ENCODE measurements at places on chromosomes 4 and X. TPM values are rescaled to one million over a fixed set of nuclear protein-coding genes. Genes with fewer than 3 reads are reported as not detected.

Gene DRD5
- not detected for total RNA-seq

Gene GPR34
- total RNA-seq, result not detected

- no peak overlapping the region for H3K4me3 ChIP-seq
- no peaks in the 10 kb centered on the region for H3K4me1 ChIP-seq
- H3K36me3 ChIP-seq, result no peaks in the 10 kb centered on the region
- no peaks in the 10 kb centered on the region for H3K27me3 ChIP-seq
- DNase-seq, result no peak
Observed at GRCh38 chrX:42490111-42490510, 287.9 kb downstream of the PPP1R2C start.

Gene PRRG1
- total RNA-seq, result 6.7 TPM

Gene BMX
- total RNA-seq, result not detected

- peaks cover 8% of the 10 kb centered on the region for H3K4me1 ChIP-seq
- no peak for DNase-seq
- peaks cover 2% of the 10 kb centered on the region for H3K36me3 ChIP-seq
- no peaks in the 10 kb centered on the region for H3K27me3 ChIP-seq
- H3K27ac ChIP-seq, result no peak overlapping the region
Observed at GRCh38 chr4:2292646-2293108, 30.8 kb upstream of the MXD4 start.

GRCh38 chr4:10750714-10751113 lies 66.1 kb upstream of the CLNK start:
- H3K36me3 ChIP-seq, result peaks cover 57% of the 10 kb centered on the region
- H3K27me3 ChIP-seq, result no peaks in the 10 kb centered on the region
- no peak overlapping the region for H3K4me3 ChIP-seq
- DNase-seq, result no peak
- no peak overlapping the region for H3K27ac ChIP-seq

DNA sequence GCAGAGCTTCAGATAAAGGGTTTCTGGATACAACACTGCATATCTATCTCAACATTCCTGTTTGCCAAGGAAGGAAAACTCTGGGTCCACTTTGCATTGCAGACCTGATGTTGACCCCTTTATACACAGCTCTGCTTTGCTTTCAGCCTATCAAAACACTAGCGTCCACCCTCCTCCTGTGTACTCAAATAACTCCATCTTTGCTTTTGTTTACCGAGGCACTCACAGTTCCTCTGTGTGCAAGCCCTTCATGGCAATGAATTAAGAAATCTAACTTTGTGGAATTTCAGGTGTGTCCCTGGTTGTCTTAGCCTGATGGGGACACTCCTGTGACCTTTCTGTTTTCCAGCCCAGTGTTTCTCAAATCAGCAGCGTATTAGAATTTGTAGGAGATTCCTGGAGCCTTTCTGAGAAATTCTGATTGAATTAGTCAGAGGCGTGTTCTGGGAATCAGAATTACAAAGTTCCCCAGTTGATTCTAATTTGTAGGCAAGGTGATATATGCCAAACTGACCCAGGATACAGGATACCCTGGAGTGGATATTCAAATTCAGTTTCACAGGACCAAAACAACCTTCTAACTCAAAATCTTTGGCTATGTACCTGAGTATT lies 68.6 kb downstream of the DTHD1 start:
- H3K36me3 ChIP-seq, result no peaks in the 10 kb centered on the region
- H3K27me3 ChIP-seq, result no peaks in the 10 kb centered on the region
- no peak overlapping the region for H3K27ac ChIP-seq
- DNase-seq, result no peak
- no peak overlapping the region for H3K4me3 ChIP-seq

DNA sequence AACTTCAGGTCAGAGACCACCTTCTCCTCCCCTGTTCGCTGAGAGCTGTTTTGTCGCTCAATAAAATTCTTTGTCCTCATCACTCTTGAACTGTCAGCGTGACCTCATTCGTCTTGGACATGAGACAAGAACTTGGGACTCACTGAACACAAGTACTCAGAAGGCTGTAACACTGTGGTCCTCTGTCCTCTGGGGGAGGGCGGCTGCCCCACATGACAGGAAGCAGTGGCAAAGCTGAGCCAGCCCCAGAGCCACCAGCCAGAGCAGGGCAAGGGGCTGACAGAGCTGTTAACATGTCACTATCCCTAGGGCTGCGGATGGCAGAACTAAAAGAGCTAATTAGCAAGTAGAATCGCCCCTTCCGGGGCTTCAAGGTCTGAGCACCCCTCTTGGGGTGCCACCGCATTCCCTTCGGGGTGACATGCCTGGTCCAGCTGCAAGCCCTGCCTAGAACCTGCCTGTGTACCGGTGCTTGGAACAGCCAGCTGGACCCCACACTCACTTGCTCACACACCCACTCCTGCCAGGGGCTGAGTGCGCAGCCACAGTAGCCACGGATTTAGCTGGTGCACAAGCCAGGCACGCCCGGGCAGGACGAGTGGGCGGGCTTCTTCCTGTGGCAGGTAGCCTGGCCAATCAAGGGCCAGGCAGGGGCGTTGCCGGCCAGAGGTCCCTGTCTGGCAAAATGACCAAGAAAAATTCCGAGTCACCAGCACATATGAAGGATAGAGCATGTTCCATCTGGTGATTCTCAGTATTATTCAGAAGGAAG lies 648.6 kb upstream of the AGA start:
- peaks cover 17% of the 10 kb centered on the region for H3K4me1 ChIP-seq
- DNase-seq, result peak; percentile 15
- no peak overlapping the region for H3K27ac ChIP-seq

- DNase-seq, result no peak
- no peak overlapping the region for H3K27ac ChIP-seq
- H3K27me3 ChIP-seq, result no peaks in the 10 kb centered on the region
- no peaks in the 10 kb centered on the region for H3K36me3 ChIP-seq
Observed at GRCh38 chr4:181502611-181503010, 740.6 kb upstream of the TENM3 start.

Gene CFAP299
- not detected for total RNA-seq

DNA sequence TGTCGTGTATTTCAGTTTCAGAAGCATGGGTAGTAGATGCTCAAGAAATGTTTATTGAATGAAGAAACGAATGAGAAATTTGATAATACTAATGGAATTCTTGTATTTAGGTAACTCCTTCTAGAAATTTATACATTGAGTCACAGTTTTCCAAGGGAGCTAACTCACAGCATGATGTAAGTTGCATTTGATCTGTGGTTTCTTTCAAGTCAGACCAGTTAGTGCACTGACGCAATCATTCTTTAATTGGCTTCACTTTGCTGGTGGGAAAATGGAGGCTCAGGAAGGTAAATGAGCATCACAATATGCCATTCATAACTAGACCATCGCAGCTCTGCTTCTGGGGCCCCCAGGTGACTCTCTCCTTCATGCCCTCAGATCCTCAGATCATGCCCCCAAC lies 17.3 kb upstream of the CWH43 start:
- no peak overlapping the region for H3K4me3 ChIP-seq
- DNase-seq, result no peak
- peaks cover 6% of the 10 kb centered on the region for H3K27me3 ChIP-seq
- no peak overlapping the region for H3K27ac ChIP-seq
- H3K4me1 ChIP-seq, result no peaks in the 10 kb centered on the region

- H3K27me3 ChIP-seq, result no peaks in the 10 kb centered on the region
- H3K4me3 ChIP-seq, result no peak overlapping the region
- peaks cover 8% of the 10 kb centered on the region for H3K4me1 ChIP-seq
- DNase-seq, result no peak
Observed at GRCh38 chr4:164997324-164997723, 19.9 kb upstream of the TRIM61 start.

GRCh38 chrX:30533266-30533665 lies 44.3 kb downstream of the TASL start:
- H3K4me1 ChIP-seq, result no peaks in the 10 kb centered on the region
- no peaks in the 10 kb centered on the region for H3K36me3 ChIP-seq
- H3K4me3 ChIP-seq, result no peak overlapping the region
- DNase-seq, result no peak
- no peaks in the 10 kb centered on the region for H3K27me3 ChIP-seq

DNA sequence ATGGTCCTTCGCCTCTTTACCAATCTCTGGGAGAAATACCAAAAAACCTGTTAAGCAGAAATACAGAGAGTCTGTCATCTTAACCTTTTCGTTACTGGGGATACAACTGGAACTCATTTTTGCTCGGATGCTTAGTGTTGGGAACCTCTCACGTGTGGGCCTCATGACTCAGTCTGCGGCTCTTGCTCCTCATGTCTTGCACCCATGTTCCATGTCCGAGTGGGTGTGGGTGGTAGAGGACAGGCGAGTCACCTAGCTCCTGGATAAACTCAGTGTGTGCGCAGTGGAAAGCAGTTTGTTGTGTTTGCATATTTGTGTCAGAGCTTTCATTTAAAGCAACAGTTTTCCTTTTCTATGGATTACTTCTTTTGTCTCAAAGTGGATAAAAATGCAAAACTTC lies 70.6 kb downstream of the TNIP2 start:
- no peaks in the 10 kb centered on the region for H3K4me1 ChIP-seq
- no peak overlapping the region for H3K4me3 ChIP-seq
- peaks cover 45% of the 10 kb centered on the region for H3K36me3 ChIP-seq
- no peaks in the 10 kb centered on the region for H3K27me3 ChIP-seq
- peak overlapping the region; percentile 43 for H3K27ac ChIP-seq

DNA sequence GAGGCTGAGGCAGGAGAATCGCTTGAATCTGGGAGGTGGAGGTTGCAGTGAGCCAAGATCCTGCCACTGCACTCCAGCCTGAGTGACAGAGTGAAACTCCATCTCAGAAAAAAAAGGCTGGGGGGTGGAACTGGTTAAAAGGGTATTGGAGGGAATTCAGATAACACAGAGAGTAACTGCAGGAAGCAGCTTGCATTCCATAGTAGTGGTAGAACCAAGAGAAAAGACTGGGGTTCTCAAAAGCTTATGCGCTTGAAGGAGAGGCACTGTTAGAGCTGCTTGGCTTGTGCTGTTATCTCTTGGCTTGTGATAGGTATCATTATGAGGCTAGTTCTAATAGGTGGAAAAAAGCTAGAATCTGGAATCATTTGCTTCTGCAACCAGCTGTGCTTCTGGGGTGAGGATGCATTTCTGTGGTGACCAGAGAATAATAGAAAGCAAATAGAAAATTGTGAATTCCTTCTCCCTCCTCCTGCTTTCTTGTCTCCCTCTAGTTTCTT lies 91.2 kb upstream of the ELOVL6 start:
- no peak for DNase-seq
- no peaks in the 10 kb centered on the region for H3K27me3 ChIP-seq
- no peak overlapping the region for H3K4me3 ChIP-seq
- H3K4me1 ChIP-seq, result no peaks in the 10 kb centered on the region
- H3K36me3 ChIP-seq, result no peaks in the 10 kb centered on the region

- no peak for DNase-seq
- no peak overlapping the region for H3K4me3 ChIP-seq
- H3K36me3 ChIP-seq, result no peaks in the 10 kb centered on the region
Observed at GRCh38 chr4:47213971-47214370, 182.6 kb downstream of the GABRB1 start.

- no peaks in the 10 kb centered on the region for H3K27me3 ChIP-seq
- no peak overlapping the region for H3K27ac ChIP-seq
- peaks cover 4% of the 10 kb centered on the region for H3K4me1 ChIP-seq
- H3K36me3 ChIP-seq, result no peaks in the 10 kb centered on the region
Observed at GRCh38 chr4:177250056-177250696, 59.5 kb upstream of the NEIL3 start.

Gene BRS3
- not detected for total RNA-seq

- no peak overlapping the region for H3K27ac ChIP-seq
- no peak overlapping the region for H3K4me3 ChIP-seq
- H3K4me1 ChIP-seq, result no peaks in the 10 kb centered on the region
- H3K36me3 ChIP-seq, result no peaks in the 10 kb centered on the region
Observed at GRCh38 chrX:14506866-14507265, 22.5 kb upstream of the GLRA2 start.

Gene VCX3A
- 0.25 TPM for total RNA-seq

- H3K4me1 ChIP-seq, result peaks cover 38% of the 10 kb centered on the region
- no peak overlapping the region for H3K4me3 ChIP-seq
Observed at GRCh38 chr4:244471-244870, 60.8 kb downstream of the ZNF732 start.

DNA sequence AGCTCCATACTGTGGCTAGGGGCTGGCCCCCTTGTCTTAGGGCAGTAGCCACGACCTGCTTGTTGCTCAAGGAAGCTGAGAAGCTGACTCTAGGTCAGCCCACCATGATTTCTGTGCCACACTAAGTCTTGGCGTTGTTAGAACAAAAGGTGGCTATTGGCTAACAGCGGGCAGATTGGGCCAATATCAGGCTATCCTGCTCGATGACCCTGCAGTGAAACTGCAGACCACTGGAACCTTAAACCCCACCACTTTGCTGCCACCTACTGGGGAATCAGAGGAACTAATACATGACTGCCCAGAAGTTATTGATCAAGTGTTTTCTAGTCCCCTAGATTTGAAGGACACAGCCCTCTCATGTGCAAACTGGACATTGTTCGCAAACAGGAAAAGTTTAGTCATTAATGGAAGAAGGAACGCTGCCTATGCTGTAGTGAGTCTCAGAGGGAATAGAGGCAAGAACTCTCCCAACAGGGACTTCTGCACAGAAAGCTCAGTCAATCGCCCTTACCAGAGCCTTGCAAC lies 17.0 kb upstream of the PAPSS1 start:
- no peak overlapping the region for H3K27ac ChIP-seq
- H3K4me1 ChIP-seq, result peaks cover 31% of the 10 kb centered on the region
- peaks cover 45% of the 10 kb centered on the region for H3K27me3 ChIP-seq

DNA sequence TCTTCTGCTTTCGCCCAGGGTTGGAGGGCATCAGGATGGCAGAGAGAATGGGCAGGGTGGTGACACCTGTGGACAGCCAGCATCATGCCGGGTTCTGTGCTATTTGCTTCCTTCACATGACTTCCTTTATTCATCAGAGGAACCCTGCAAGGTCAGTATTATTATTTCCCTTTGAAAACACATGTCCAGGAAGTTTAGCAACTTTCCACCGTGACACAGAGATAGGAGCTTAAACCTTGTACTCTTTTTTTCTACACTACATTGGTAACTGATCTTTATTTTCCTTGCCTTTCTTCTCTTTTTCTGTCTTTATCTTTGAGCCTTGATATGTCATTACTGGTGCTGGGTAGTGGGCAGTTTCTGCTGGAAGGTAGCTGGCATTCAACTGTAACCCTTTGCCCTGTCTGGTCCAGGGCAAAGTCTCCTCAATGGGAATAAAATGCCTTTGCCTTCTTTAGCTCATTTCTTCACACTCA lies 5.0 kb upstream of the MGST2 start:
- H3K4me3 ChIP-seq, result no peak overlapping the region
- no peaks in the 10 kb centered on the region for H3K36me3 ChIP-seq
- H3K4me1 ChIP-seq, result peaks cover 24% of the 10 kb centered on the region

GRCh38 chr4:22668301-22668700 lies 24.4 kb upstream of the GBA3 start:
- H3K4me3 ChIP-seq, result no peak overlapping the region
- no peaks in the 10 kb centered on the region for H3K4me1 ChIP-seq
- H3K27me3 ChIP-seq, result no peaks in the 10 kb centered on the region
